ENCODE measurements at places on chromosomes 12 and 14.

GRCh38 chr12:8664228-8664913, 1.7 kb upstream of the MFAP5 start:
- DNase-seq = no peak

DNA sequence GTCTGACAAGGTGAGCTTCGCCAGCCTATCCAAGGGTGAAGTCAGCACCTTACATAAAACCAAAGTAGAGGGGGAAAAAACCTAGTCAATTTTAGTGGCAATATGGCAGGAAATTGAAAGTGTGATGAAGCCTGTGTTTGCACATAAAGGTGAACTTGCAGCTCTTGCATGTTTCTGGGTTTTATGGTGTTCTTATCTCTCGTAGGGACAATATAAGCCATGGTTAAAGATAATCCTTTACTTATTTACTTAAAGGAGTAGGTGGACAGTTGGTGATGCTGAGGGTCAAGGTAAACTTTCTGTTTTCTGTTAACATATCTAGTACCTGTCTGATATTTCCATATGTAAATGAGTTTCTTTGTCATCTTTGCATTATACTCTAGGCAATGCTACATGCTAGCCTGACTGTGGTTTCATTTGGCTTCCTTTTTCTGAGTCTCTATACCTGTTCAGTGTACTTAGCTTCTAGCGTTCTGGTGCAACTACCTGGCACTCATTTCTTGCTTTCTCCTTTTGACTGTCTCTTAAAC, 32.8 kb downstream of the CCDC91 start:
- no peak for DNase-seq

DNA sequence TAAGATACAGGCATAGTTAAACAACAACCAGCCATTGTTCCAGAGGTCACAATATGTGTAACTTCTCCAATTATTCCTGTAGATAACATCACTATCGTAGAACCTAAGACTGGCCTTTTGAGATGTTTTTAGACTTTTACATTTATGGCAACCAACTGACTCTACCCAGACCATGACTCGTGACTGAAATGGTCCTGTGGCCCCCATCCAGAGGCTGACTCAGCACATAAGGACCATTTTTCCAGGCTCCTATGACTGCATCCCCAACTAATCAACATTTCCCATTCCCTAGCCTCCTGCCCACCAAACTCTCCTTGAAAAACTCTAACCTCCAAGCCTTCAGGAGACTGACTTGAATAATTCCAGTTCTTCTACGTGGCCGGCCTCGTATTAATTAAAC, 52.6 kb upstream of the NID2 start:
- DNase-seq = no peak

GRCh38 chr12:116053479-116054200, 223.9 kb downstream of the MED13L start:
- DNase-seq = no peak

DNA sequence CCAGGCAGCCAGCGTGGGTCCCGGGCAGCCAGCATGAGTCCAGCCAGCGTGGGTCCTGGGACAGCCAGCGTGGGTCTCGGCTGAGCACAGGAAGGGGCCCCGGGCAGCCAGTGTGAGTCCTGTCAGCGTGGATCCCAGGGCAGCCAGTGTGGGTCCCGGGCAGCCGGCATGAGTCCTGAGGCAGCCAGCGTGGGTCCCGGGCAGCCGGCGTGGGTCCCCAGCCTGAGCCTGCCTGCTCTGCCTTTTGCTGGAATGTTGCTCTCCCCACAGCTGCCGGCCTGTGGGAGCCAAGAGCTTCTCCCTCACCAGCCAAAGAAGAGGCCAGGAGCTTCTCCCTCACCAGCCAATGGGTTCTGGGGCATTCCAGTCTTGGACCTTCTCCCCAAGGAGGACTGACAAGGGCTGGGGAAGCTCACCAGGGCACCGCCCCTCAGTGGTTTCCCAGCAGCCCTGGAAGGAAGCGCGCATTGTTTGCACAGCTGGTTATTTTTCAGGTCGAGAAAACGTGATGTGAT, 15.0 kb upstream of the RFLNA start:
- DNase-seq = no peak

GRCh38 chr14:74240794-74241651, 1.8 kb downstream of the VSX2 start:
- no peak for DNase-seq

Measured in activated naive CD4-positive, alpha-beta T cell treated with anti-CD3 and anti-CD28 coated beads, Interleukin-2, amount 10 ng/mL, durations not matched to agents 7 days and 5 days (primary cell).